ENCODE measurements at places on chromosomes 11 and 22.

GRCh38 chr11:35288817-35289541, 130.4 kb downstream of the SLC1A2 start:
- no peak for DNase-seq

- DNase-seq: no peak
Observed at GRCh38 chr11:12185106-12185690, 74.8 kb downstream of the MICAL2 start.

DNA sequence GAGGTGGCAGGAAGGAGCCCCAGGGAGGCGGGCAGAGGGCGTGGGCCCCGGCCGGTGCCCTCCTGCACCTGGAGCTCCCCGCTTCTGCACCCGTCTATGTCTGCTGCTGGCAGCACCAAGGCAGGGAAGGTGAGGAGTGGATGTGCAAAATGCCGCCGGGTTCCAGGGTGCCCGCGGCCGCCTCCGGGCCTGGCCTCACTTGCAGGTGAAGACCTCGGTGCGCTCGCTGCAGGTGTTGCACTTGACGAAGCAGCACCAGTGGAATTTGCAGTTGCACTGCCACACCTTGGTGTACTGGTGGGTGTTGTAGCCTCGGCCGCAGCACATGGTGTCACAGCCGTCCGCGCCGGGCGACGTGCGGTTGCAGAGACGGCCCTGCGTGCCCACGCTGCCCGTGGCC, 54.3 kb downstream of the WNT7B start:
- no peak for DNase-seq

DNA sequence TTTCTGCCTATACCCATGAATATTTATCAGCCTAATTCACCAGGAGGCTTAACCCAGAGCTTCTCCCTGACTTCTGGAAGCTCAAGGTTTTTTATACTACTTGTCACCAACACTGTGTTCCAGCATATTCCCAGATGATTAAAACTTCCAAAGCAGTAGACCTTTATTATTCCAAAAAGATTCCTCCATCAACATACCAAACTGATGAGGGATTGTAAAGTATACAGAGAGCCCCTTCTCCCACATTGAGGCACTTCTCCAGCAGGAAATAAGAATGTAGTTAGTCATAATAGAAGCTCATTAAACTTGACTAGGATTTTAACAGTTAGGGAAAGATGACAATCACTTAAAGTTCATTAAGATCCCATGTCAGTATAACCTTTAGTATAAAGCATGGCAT, 51.4 kb upstream of the CEP126 start:
- no peak for DNase-seq

- peak; percentile 60 for DNase-seq
Observed at GRCh38 chr11:57527056-57527631, 3.4 kb downstream of the TIMM10 start.

- DNase-seq: no peak
Observed at GRCh38 chr22:48523091-48523490, 1304.6 kb downstream of the BRD1 start.

DNA sequence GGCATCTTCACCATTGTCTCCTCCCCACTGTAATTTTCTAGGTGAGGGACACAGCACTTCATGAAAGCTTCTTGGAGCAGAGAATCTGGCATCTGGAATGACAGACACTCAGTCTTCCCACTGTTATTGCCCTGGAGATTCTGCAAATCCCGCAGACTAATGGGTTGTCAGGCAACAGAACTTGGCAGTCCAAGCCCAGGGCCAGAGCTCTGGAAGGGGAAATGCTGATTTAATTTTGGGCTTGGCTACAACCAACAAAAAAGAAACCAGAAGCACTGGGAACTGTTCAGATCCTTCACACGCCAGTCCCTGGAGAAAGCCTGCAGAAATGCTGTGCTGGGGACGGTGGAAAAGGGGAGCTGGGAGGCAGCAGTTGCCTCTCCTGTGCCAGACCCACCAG, 71.5 kb upstream of the BID start:
- DNase-seq: no peak

DNA sequence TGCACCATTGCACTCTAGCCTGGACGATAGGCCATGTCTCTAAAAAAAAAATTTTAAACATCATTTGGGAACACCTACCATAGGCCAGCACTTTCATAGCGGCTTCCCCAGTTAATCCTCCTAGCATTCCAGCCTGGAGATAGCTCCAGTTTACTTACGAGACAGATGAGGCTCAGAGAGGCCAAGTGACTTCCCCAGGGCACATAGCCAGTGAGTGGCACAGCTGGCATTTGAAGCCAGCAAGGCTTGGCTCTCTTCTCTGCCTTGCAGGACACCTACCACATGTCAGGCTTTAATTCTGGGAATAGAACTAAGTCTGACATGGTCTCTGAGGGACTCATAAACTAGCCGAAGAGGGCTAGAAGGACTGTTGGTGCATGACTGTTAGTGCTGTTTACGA, 4.9 kb upstream of the TAGLN start:
- no peak for DNase-seq

GRCh38 chr11:61710019-61710418, 29.8 kb downstream of the DAGLA start:
- no peak for DNase-seq

- no peak for DNase-seq
Observed at GRCh38 chr11:119664063-119664572, 64.9 kb downstream of the NECTIN1 start.

DNA sequence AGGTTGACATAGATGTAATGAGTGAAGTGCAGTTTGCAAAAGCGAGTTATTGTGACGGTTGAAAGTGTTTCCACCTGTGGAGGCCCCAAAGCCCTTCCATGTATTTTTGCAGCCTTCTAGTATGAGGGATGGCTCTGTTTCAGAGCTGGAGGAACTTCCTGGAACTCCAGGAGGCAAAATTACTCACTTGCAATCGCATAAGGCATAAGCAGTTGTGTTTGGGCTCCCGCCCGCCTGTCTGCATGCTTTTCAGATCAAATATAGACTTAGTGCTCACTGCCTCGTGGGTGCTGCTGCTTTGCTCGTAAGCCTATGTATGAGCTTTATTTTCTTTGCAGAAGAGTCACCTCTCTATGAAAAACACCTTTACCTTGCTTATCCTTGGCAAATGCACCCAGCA, 146.8 kb upstream of the LARGE1 start:
- no peak for DNase-seq

GRCh38 chr11:133052537-133052936, 479.8 kb downstream of the OPCML start:
- DNase-seq: no peak

DNA sequence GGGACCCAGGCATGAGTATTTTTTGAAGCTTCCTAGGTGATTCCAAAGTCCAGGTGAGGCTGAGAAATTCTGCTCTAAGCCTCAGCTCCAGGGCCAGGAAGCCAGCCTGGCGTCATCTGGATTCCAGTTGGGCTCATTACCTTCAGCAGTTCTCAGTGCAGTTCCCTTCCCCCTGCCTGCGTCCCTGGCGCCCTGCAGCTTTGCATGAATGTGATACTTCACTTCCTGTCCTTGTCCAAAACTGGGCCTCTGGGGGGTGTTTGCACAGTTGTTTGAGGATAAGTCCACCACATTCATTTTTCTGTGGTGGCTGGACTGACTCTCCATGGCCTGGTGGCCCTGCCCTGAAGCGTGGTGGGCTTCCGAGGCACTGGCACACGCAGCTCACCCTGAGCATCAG, 98.1 kb downstream of the TENM4 start:
- no peak for DNase-seq

GRCh38 chr11:124724979-124725718, 14.6 kb upstream of the NRGN start:
- peak; percentile 46 for DNase-seq

DNA sequence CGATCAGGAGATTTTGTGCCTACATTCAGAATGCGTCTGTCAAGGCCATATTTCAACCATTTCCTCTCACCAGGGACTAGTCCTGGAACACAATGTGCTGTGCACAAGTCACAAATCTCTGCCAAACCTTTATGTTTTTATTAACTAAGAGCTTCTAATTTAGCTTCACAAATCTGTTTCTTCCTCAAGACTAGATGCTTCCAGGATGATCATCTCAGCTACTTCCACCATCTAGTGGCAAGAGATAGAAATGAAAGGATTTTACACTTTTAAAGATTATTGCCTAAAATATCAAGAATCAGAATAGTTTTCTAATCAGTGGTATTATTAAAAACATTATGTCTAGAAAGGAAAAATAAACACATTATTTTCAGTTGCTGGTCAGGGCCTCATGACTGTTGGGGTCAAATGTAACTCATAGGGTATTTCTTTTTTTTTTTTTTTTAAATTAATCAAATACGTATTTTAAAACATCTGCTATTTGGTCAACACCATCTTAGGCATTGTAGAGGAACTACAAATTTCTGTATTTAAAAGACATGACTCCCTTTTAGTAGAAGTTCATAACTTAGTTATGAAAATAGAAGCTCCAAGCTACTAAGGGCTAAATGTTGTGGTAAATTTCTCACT, 1102.6 kb downstream of the DLG2 start:
- no peak for DNase-seq

- DNase-seq: no peak
Observed at GRCh38 chr11:27213232-27213660, 149.8 kb downstream of the CCDC34 start.

- DNase-seq: no peak
Observed at GRCh38 chr11:20131788-20132666, 28.2 kb downstream of the DBX1 start.

- DNase-seq: no peak
Observed at GRCh38 chr11:34631737-34632104, 10.8 kb downstream of the EHF start.

GRCh38 chr11:41309716-41310115, 149.7 kb downstream of the LRRC4C start:
- DNase-seq: no peak

DNA sequence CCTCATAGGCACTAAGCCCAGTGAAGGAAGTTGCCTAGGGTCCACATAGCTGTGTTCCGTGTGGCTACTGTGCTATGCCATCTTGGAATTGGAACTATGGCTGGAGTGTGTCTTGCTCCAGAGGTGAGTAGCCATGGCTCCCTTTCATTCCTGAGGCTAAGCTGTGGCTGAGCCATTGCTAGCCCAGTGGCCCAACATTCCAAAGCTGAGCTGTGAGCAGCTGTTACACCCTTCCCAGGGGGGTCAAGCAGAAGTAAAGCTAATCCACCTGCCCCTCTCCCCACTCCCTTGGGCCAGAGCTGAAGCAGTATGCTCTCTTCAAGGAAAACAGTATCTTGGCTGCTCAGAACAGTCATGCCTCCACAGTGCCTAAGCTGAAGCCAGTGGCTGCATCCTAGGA, 51.1 kb downstream of the USP35 start:
- no peak for DNase-seq

- DNase-seq: no peak
Observed at GRCh38 chr11:48095779-48096470, 115.6 kb downstream of the PTPRJ start.

GRCh38 chr11:120884154-120885020, 139.5 kb upstream of the TBCEL start:
- no peak for DNase-seq

DNA sequence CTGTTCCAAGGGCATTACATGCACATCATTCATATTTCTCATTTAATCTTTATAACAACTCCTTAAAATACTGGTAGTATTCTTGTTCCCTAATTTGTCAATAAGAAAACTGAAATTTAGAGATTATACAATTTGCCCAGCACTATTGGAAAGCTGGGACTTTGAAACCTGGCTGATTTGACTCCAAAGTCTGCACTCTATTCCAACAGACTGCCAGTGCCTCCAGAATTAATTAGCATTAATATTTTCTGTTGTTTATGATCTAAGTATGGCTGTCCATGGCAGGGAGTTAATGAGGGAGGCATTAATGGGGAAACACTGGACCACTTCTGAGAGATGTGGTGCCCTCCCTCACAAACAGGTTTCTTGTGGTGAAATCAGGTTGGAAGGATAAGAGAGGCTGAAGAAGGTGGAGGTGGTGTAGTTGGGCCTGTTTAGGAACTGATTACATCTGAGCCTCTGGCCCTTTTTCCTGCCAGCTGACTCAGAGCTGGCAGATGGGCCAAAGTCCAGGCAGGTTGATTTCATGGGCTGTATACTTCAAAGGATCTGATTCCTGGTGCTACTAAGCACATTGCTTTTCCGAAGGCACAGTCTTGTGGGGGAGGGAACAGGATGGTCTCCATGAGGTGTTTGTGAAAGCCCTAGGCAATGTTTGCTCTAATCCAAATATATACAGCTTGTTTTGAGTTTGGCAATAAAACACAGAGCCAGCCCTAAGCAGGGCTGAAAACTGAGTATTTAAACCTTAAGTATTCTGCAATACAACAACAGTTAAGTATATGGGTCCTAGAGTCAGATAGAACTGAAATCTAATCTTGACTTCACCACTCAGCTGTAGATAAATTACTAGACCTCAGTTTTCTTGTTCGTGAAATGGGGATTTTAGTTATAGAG, 21.0 kb upstream of the RAB30 start:
- peak; percentile 47 for DNase-seq

GRCh38 chr11:66617155-66617834, 865 bp downstream of the RBM14 start:
- no peak for DNase-seq

DNA sequence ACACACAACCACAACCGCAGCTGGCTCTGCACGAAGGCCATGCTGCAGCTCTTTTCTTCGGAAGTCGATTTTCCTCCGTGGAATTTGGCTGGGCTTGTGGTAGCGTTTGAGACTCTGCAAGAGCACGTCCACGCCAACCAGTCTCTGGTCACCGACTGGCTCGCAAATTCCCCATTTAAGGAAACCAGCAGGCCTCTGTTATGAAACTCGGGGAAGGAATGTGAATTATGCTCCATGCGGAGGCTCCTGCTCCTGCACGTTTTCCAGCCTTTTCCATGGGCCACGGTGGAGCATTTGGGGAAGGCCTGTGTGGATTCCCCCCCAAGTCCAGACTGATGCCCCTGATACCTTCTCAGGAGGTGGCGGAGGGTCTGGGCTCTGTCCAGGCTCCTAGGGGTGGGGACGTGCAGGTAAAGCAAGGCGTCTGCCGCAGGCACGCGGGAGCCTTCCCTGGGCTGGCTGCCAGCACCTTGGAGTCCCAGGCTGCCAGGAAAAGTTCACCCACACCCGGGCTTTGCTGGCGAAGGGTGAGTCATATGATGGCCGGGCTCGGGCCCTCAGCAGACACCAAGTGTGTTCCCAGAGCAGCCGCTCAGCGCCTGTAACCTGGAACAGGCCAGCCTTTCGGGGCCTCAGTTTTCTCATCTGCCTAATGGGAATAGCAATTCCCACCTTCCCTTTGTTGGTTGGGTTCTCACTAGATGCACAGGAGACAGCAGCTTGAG, 41.9 kb downstream of the LRP5 start:
- DNase-seq: no peak

DNA sequence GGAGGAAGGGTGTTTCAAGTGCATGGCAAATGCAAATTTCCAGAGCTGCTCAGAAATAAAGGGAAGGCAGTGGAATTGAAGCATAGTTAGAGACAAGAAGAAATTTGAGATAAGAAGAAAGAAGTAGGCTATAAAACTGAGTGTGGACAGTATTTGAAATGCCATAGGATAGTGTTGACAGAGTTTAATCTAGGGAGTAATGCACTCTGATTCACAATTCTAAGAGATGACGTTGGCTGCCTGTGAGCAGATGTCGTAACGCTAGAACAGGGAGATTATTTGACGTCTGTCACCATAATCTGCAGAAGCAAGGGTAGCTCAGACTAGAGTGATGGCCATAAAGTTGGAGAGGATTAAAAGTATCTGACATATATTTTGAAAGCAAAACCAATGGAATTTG, 389.9 kb upstream of the KIRREL3 start:
- no peak for DNase-seq
